ENCODE measurements at places on chromosomes 4 and X.

DNA sequence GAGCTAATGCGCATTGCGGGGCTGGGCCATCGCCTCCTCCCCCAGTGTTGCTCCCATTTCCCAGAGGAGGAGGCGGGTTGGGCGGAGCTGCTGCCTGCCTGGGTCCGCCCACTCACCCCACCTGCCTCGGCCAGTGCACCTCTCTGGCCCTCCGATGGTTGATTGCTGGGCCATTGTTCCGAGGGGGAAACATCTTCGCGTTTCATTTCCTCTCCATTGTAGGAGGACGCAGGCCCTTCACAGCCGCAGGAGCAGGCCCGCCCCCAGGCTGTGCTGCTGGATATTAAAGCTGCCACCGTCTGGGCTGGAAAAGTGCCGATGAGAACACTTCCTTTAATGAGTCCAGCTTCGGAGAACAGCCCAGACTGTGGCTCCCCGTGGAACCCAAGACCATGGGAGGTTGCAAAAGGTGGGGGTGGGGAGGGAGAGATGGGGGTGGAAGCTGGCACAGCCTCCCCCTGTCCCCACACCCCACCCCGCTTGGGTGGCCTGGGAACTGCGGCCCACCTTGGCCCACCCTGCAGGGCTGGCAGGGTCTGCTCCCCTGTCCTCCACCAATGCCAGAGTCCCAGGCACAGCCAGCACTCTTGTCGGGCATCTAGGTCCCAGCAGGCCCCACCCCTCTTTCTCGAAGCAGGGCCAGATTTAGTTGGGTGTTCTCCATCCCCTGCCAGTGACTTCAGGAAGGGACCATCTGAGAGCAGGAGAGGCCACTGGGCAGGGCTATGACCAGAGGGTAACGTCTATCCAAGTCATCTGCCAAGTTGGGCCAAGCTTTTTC, 96.6 kb downstream of the ADRA2C start:
- DNase-seq = no peak

DNA sequence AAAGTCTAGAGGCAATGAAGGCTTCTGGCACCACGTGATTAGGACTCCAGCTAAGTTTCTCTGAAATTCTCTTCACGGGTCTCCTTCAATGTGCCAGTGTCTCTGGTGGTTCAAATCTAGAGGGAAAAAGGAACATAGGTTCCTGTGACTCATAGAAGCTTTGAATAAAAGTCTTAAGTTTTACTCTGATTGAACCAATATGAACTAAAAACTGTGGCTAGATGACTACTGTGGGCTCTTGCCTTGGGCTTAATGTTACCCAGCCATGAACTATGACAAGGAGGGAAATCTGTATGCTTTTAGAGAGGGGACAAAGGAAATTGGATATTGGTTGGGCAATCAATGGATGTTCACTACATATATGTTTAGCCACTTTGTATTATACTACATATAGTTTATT, 49.9 kb upstream of the TEX13D start:
- DNase-seq = no peak

- DNase-seq = no peak
These were observed 6.0 kb upstream of the EFNB1 start for GRCh38 chrX:68822641-68823410.

DNA sequence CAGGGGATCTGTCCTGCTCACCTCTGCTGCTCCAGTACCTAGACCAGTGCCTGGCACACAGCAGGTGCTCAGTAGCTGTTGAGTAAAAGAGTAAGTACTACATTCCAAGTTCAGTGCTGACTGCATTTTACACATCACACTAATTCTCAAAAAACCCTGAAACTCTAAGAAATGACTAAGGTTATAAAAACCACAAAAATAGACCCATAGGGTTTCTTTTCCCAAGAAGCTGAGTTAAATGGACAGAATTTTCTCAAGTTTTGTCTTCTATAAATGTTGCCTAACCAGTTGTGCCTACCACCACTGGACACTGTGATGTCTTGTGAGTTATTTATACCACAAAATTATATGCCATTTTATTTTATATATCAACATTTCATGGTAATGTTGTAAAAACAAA, 78.9 kb upstream of the RXFP1 start:
- no peak for DNase-seq

DNA sequence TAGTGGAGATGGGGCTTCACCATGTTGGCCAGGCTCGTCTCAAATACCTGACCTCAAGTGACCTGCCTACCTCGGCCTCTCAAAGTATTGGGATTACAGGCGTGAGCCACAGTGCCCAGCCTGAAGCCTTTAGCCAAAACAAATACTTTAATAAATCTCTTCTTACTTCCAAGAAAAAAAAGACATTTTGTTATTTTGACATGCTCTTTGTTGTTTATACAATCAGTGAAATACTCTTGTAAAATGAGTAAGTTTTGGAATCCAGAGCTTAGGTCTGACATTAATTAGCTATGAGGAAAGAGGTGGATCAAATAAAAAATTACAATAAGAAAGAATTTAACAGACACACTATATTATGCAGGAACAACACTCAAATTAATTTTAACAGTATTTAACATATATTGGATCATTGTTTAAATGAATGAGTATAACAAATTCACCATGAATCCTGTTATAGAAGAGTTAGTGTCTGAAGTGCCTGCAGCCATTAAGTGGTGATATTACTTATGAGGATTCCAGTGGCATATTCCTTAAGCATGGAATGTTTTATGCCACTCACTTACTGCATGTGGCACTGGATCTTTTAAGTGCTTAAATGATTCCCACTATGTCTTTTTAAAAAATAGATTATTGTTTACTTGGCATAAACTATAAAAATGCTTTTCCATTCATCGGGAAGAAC, 260.1 kb upstream of the GIMD1 start:
- peak; percentile 1 for DNase-seq

GRCh38 chrX:145861818-145862217, 44.2 kb downstream of the SLITRK2 start:
- no peak for DNase-seq

DNA sequence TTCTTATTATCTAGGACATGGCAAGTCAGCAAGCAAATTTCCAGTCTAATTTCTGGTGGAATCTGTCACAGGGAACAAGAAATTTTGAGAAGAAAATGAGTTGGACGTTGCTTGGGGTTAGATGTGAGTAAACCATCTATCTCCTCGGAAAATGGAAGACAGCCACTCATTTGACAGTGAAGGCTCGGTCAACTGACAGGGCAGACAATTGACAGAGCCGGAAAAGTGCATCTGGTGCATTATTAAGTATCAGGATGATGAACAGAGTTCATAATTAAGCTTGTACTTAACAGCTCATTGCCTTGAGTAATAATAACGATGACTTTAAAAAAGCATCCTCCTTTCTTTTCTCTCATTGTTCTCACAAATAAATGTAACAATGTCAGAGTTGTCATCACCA, 168.4 kb downstream of the MAD2L1 start:
- no peak for DNase-seq

DNA sequence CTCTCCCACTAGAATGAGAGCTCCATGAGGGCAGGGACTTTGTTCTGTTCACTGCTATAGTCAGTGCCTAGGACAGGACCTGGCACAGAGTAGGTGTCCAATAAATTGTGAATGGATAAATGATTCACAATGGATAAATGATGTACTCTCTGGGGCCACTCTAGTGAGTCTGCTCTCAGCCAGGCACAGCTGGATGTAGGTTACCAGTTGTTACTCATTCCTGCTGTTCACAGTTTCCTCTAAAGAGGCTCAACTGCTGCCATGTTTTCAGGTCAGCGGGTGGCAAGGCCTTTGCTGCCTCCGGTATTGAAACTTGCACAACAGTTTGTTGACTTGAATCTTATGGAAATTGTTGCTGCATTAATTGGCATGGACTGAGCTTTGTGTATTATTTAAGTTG, 99.1 kb downstream of the NHSL2 start:
- no peak for DNase-seq

Data from LNCaP clone FGC (cell line).